ENCODE measurements at places on chromosomes 12 and 14.

DNA sequence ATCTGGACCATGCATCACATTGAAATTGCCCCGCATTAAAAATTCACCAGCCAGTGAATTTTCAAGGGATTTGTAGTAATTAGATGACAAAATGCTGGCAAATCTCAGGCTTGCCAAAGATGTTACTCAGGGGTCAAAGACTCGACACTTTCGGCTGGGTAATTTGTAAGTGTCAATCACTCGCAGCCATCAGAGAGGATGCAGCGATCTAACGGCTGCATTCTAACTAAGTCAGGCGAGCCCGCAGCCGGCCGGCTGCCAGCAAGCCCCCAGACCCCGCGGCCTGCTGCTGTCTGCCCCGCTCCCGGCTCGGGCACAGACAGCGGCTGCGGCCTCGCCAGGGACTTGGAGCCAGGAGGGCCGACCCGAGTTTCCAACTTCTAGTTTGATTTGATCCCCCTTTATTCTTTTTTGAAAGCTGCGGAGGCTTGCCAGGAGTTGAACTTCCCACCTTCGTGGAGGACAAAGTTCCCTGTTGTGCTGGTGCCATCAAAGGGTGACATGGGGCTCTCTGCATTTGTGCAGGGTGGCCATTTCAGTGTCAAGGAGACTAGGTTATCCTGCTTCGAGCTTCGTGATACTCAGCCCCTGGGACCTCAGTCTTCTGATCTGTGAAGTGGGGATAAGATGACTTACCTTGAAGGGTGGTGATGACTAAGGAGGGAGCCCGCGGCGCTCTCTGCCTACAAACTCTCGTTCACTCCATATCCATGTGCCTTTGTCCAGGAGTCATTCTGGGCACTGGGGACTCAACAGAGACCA, 169.9 kb downstream of the RBM19 start:
- DNase-seq = no peak

GRCh38 chr12:109523071-109523470, 45.6 kb downstream of the UBE3B start:
- DNase-seq = no peak

GRCh38 chr14:51616256-51616655, 35.5 kb upstream of the FRMD6 start:
- DNase-seq = no peak

GRCh38 chr14:31167032-31167431, 40.6 kb downstream of the HECTD1 start:
- no peak for DNase-seq

DNA sequence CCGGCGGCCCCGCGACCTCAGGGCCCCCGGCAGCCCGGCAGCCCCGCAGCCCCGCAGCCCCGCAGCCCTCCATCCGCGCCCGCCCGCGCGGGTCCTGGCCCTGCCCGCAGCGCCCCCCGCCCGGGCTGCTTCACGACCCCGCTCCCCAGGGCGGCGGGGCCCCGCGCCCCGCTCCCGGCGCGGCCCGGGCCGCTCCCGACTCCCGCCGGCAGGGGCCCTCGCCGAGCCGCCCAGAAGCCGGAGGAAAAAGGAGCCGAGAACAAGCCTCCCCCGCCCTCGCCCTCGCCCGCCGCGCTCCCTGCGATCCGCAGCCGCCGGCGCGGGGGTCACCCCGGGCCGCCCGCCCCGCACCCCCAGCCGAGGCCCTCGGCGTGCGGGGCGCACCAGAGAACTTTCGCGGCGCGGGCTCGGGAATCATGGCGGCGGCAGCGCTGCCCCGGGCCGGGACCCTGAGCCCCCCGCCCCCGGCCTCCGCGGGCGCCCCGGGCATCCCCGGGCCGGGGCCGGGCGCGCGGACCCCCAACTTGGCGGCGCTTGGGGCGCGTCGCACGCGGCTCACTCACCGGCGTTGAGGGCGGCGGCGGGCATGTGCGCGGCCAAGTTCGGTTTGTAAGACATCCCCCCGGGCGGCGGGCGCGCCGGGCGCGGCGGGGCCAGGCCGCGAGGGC, 521 bp downstream of the CDK2AP1 start:
- peak; percentile 55 for DNase-seq

DNA sequence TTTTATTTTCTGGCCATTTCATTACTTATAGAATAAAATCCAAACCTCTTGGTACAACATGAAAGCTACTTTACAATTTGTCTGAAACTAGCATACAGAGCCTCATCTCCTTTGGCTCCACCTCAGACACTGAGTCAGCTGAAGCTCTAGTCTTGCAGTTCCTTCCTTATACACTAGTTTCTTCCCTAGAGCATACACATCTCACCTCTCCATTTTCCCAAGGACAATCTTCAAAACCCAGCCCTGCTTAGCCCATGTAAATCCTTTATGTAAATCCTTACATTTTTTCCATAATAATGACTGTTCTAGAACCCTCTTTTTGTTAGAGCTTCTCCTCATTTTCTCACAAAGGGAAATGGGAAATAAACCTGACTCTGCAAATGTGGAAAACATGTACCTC, 463.4 kb downstream of the SLC16A7 start:
- no peak for DNase-seq

GRCh38 chr14:93175492-93175891, 9.2 kb downstream of the MOAP1 start:
- no peak for DNase-seq

- DNase-seq = no peak
Measured at GRCh38 chr12:5391653-5392052, 40.3 kb upstream of the NTF3 start.

GRCh38 chr12:91993287-91994017, 152.2 kb downstream of the BTG1 start:
- no peak for DNase-seq

DNA sequence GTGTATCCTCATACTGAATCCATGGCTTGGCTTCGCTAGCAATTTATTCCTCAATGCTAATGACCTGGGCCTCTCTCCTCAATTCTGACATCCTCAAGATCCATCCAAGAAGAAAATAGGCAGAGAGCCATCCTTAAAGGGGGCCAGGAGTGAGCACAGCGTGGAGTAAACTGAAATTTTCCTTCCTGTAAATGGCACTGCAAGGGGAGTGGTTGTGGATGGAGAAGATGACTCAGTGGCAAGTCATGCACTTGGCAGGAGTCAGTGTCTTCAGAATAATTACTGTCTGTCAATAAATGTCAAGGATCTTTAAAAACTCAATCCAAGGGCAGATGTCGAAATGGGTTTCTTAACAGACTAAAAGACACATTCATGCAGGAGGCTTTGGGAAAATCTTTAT, 88.0 kb upstream of the TMEM132C start:
- DNase-seq = no peak

GRCh38 chr14:50578433-50578832, 18.5 kb downstream of the ATL1 start:
- DNase-seq = no peak

- no peak for DNase-seq
Measured at GRCh38 chr14:39233680-39234326, at the start of gene MIA2. Gene MIA2, plus strand, starts transcription at chr14:39233915. Its CDS starts 200 bp downstream, at chr14:39234115.

- DNase-seq = peak; percentile 43
Measured at GRCh38 chr12:49671031-49671765, 36.0 kb downstream of the FMNL3 start.

DNA sequence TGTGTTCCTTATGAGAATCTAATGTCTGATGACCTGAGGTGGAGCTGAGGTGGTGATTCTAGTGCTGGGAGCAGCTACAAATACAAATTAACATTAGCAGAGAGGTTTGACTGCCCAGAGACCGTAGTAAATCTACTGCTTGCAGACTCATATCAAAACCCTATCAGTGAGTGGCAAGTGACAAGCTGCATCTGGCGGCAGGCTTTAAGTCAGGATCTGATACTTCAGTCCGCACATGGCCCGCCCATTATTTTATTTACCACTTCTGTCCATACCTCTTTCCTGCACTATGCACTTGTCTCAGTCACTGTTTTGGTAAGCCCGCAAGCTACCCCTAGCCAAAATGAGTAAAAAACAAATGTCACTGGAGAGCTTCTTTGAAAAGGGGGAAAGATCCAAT, 11.4 kb downstream of the CEP128 start:
- no peak for DNase-seq
